ENCODE measurements at places on chromosomes 5 and 9. TPM values are rescaled to one million over a fixed set of nuclear protein-coding genes. Genes with fewer than 3 reads are reported as not detected.

Gene PCDHB3
- 1.1 TPM for total RNA-seq

Gene BTNL3
- total RNA-seq = 97.7 TPM

Gene ZFP37
- total RNA-seq = 0.53 TPM

Gene DDX4
- total RNA-seq = not detected

Gene IL13
- total RNA-seq = not detected

Gene DMGDH
- total RNA-seq = 0.94 TPM

Gene ST6GALNAC6
- total RNA-seq = 11.8 TPM

Gene FSTL4
- 0.27 TPM for total RNA-seq

Gene PHYKPL
- 180 TPM for total RNA-seq

Gene TEX48
- not detected for total RNA-seq

Gene GABRP
- not detected for total RNA-seq

Gene LCN1
- not detected for total RNA-seq

Gene PCDHB2
- total RNA-seq = 0.83 TPM

- H3K4me1 ChIP-seq = no peaks in the 10 kb centered on the region
- H3K27me3 ChIP-seq = no peaks in the 10 kb centered on the region
- no peaks in the 10 kb centered on the region for H3K36me3 ChIP-seq
- H3K4me3 ChIP-seq = no peak overlapping the region
- DNase-seq = no peak
Measured at GRCh38 chr5:102222772-102223171, 73.3 kb downstream of the SLCO4C1 start.

DNA sequence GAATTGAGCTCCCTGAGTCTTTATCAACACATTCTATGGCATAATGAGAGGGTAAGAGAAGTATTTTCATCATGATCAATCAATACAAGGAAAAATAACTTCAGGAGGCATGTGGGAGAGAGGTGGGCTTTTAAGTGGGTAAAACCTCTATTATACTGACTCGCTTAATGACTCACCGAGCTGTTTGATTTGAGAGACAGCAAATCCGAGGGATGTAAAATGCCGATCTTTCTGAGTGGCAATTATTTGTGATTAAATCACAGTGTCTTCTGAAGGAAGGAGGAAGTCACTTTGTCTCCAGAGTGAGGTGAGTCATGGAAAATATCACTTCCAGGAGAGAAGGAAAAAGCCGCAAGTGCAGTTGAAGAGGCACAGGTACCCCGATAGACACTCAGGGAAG, 320.4 kb downstream of the DRD1 start:
- H3K4me1 ChIP-seq = no peaks in the 10 kb centered on the region
- no peak for DNase-seq
- H3K36me3 ChIP-seq = no peaks in the 10 kb centered on the region
- H3K27ac ChIP-seq = no peak overlapping the region
- no peak overlapping the region for H3K4me3 ChIP-seq
- no peaks in the 10 kb centered on the region for H3K27me3 ChIP-seq

- no peak for DNase-seq
- no peaks in the 10 kb centered on the region for H3K27me3 ChIP-seq
- no peak overlapping the region for H3K27ac ChIP-seq
- H3K4me3 ChIP-seq = no peak overlapping the region
- H3K4me1 ChIP-seq = no peaks in the 10 kb centered on the region
- H3K36me3 ChIP-seq = no peaks in the 10 kb centered on the region
Measured at GRCh38 chr5:137610598-137610997, 111.5 kb upstream of the SPOCK1 start.

DNA sequence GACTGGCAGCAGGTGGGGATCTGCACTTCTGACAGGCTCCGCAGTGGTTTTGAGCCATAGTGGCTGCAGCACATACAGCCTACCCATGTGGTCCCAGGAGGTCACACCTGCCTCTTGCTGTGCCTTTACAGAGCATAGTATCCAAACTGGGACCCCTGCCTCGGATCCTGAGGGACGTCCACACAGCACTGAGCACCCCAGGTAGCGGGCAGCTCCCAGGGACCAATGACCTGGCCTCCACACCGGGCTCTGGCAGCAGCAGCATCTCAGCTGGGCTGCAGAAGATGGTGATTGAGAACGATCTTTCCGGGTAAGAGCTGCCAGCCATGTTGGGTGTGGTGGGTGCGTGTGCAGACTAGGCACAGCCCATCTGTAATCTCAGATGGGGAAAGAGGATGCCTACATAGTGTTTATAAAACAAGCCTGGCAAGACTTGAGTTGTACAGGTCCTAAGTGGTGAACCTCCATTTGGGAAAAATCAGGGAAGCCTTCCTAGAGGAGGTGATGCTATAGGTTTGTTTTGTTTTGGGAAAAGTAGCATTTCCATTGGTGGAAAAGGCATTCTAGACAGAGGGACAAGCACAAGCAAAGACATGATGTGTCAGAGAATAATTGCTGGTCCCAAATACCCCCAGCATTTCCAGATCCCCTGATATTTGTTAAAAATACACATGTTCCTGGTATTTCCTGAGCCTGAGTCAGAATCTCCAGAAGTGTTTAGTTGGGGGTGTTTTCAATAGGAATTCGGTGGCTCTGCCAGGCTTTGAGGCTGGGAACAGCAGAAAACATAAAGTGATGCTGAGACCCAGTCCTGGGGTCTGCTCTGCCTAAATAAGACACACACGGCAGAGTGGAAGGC, 119.2 kb downstream of the DAB2IP start:
- H3K36me3 ChIP-seq = no peaks in the 10 kb centered on the region
- H3K4me3 ChIP-seq = no peak overlapping the region
- no peak overlapping the region for H3K27ac ChIP-seq
- DNase-seq = no peak
- H3K4me1 ChIP-seq = no peaks in the 10 kb centered on the region

- no peak overlapping the region for H3K27ac ChIP-seq
- no peaks in the 10 kb centered on the region for H3K4me1 ChIP-seq
- no peaks in the 10 kb centered on the region for H3K27me3 ChIP-seq
- H3K36me3 ChIP-seq = no peaks in the 10 kb centered on the region
Measured at GRCh38 chr9:133003671-133004090, 25.2 kb downstream of the GFI1B start.

GRCh38 chr5:140011297-140011802, 31.7 kb downstream of the NRG2 start:
- no peak overlapping the region for H3K4me3 ChIP-seq
- H3K27ac ChIP-seq = no peak overlapping the region
- no peak for DNase-seq
- H3K36me3 ChIP-seq = no peaks in the 10 kb centered on the region
- H3K27me3 ChIP-seq = no peaks in the 10 kb centered on the region
- no peaks in the 10 kb centered on the region for H3K4me1 ChIP-seq

GRCh38 chr5:37665889-37666288, 174.0 kb downstream of the GDNF start:
- no peaks in the 10 kb centered on the region for H3K36me3 ChIP-seq
- peaks cover 16% of the 10 kb centered on the region for H3K4me1 ChIP-seq
- H3K27ac ChIP-seq = peak overlapping the region; percentile 1
- no peaks in the 10 kb centered on the region for H3K27me3 ChIP-seq
- no peak for DNase-seq
- H3K4me3 ChIP-seq = no peak overlapping the region

GRCh38 chr9:106862110-106862820, 701 bp upstream of the ZNF462 start:
- peak overlapping the region; percentile 47 for H3K27ac ChIP-seq
- no peaks in the 10 kb centered on the region for H3K36me3 ChIP-seq
- peak overlapping the region; percentile 29 for H3K4me3 ChIP-seq
- peak; percentile 61 for DNase-seq
- H3K4me1 ChIP-seq = no peaks in the 10 kb centered on the region

DNA sequence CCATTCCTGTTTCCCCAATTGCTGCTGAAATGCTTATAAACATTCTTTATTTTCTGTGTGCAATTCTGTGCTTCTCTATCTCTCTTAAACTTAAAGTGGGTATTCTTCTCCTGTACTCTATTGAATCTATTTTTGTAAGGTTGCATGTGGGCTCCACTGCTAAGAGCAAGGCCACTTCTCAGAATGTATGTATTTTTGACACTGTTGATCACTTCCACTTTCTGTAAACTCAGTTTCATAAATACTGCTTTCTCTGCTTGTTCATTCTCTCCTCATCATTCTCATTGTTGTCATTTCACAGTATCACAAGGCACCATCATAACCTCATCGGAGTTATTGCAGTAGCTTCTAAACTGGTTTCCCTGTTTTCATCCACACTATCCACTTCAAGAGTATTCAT, 483.0 kb upstream of the CDH18 start:
- no peaks in the 10 kb centered on the region for H3K27me3 ChIP-seq
- no peak for DNase-seq
- H3K27ac ChIP-seq = no peak overlapping the region
- no peaks in the 10 kb centered on the region for H3K4me1 ChIP-seq
- H3K36me3 ChIP-seq = no peaks in the 10 kb centered on the region

- no peak overlapping the region for H3K4me3 ChIP-seq
- DNase-seq = no peak
- no peaks in the 10 kb centered on the region for H3K36me3 ChIP-seq
- no peaks in the 10 kb centered on the region for H3K27me3 ChIP-seq
- H3K4me1 ChIP-seq = no peaks in the 10 kb centered on the region
Measured at GRCh38 chr5:159183247-159183646, 26.1 kb downstream of the RNF145 start.

- H3K4me1 ChIP-seq = no peaks in the 10 kb centered on the region
- H3K36me3 ChIP-seq = no peaks in the 10 kb centered on the region
Measured at GRCh38 chr9:1995084-1995483, 20.1 kb upstream of the SMARCA2 start.

- H3K4me1 ChIP-seq = no peaks in the 10 kb centered on the region
- no peak overlapping the region for H3K27ac ChIP-seq
- no peak for DNase-seq
- no peaks in the 10 kb centered on the region for H3K27me3 ChIP-seq
- no peaks in the 10 kb centered on the region for H3K36me3 ChIP-seq
Measured at GRCh38 chr9:88657893-88658292, 122.9 kb downstream of the NXNL2 start.

DNA sequence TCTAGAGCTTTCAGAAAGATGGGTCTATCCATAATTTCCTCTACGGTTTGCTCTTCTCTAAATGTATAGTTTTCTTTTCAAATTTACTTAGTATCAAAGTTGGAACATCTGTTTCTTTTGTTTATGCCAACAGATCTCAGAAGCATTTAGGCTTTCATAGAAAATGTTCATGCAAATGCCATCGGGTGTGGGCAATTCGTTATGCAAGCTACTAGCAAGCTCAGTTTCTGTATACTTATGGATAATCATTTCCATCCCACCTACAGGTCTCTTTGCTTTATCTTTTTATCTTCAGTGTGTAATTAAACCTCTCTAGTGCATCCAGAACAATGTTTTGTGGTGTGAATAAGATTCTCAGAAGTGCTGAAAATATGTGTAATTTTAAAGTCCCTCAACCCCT, 59.9 kb downstream of the NUDT12 start:
- no peak for DNase-seq
- no peaks in the 10 kb centered on the region for H3K36me3 ChIP-seq
- H3K4me1 ChIP-seq = no peaks in the 10 kb centered on the region

DNA sequence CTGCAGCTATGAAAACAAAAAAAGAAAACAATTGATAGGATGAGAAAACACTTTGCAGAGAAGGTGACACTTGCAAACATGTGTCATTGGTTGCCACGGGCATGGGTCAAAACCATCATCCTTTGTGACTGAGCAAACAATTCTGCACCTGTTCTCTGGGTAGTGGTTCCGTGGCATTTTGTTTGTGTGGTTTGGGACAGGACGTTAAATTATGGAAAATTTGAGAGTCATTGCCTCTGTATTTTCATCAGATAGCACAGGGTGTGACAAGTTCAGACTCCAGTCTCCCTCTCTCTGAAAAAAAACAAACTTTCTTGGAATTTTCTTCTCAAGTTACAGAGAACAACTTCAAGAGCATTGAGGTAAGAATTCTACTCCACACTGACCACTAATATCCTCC, 113.4 kb upstream of the HMHB1 start:
- H3K4me3 ChIP-seq = no peak overlapping the region
- DNase-seq = no peak
- H3K4me1 ChIP-seq = no peaks in the 10 kb centered on the region
- no peak overlapping the region for H3K27ac ChIP-seq
- no peaks in the 10 kb centered on the region for H3K27me3 ChIP-seq

GRCh38 chr9:6076851-6077250, 61.4 kb upstream of the RANBP6 start:
- H3K27ac ChIP-seq = no peak overlapping the region
- no peaks in the 10 kb centered on the region for H3K27me3 ChIP-seq
- H3K36me3 ChIP-seq = no peaks in the 10 kb centered on the region
- no peaks in the 10 kb centered on the region for H3K4me1 ChIP-seq
- DNase-seq = no peak

GRCh38 chr5:131589510-131590348, 45.3 kb downstream of the RAPGEF6 start:
- H3K27me3 ChIP-seq = no peaks in the 10 kb centered on the region
- no peak overlapping the region for H3K27ac ChIP-seq
- no peaks in the 10 kb centered on the region for H3K4me1 ChIP-seq
- DNase-seq = no peak
- H3K36me3 ChIP-seq = no peaks in the 10 kb centered on the region

DNA sequence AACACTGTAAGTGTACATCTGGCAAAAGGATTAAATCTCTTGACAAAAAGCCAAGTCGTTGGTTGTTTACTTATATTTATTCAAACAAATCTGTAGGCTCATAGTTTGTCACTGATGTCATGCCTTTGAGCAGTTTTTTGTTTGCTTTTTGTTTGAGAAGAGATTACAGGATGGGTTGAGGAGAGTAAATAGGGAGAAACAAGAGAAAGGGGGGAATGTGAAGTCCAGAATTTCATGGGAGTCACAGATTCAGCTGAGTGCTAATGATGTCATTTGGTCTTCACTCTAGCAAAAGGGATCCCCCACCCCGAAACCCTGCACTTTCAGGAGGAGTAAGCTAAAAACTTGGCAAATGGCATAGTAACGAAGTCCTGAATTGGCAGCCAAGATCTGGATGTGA, 337.4 kb downstream of the GLIS3 start:
- no peaks in the 10 kb centered on the region for H3K36me3 ChIP-seq
- H3K4me3 ChIP-seq = no peak overlapping the region
- DNase-seq = no peak

GRCh38 chr5:35617060-35617434, 616 bp upstream of the SPEF2 start:
- H3K36me3 ChIP-seq = no peaks in the 10 kb centered on the region
- peak overlapping the region; percentile 87 for H3K4me3 ChIP-seq
- no peak for DNase-seq

- H3K27ac ChIP-seq = no peak overlapping the region
- no peak overlapping the region for H3K4me3 ChIP-seq
- H3K27me3 ChIP-seq = no peaks in the 10 kb centered on the region
- no peak for DNase-seq
Measured at GRCh38 chr9:120107138-120107537, 472.8 kb downstream of the CDK5RAP2 start.

Data from Peyer's patch (tissue), 4 donors.